Fibroblast of the conjunctiva (primary cell): ENCODE measurements at places on chromosomes 5 and 9.

GRCh38 chr9:120611690-120612068 is 31.7 kb upstream of the CDK5RAP2 start:
- DNase-seq = no peak

- DNase-seq = no peak
Observed at GRCh38 chr5:103249068-103249467, 9.5 kb upstream of the MACIR start.

GRCh38 chr5:178732281-178732680 is 1.8 kb upstream of the ZNF354A start:
- DNase-seq = no peak

- DNase-seq = no peak
Observed at GRCh38 chr9:78927099-78927940, 630.4 kb downstream of the PSAT1 start.

GRCh38 chr5:126368239-126368812 is 54.9 kb upstream of the GRAMD2B start:
- DNase-seq = no peak

DNA sequence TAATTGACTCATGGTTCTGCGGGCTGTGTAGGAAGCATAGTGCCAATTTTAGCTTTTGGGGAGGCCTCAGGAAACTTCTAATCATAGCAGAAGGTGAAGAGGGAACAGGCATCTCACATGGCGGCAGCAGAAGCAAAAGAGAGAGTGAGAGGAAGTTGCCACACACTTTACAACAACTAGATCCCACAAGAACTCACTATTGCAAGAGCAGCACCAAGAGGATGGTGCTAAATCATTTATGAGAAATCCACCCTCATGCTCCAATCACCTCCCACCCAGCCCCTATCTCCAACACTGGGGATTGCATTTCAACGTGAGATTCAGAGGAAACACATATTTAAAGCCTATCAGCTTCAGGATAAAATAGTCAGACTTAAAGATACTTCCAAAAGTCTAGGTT is 36.1 kb upstream of the LPAR1 start:
- no peak for DNase-seq

DNA sequence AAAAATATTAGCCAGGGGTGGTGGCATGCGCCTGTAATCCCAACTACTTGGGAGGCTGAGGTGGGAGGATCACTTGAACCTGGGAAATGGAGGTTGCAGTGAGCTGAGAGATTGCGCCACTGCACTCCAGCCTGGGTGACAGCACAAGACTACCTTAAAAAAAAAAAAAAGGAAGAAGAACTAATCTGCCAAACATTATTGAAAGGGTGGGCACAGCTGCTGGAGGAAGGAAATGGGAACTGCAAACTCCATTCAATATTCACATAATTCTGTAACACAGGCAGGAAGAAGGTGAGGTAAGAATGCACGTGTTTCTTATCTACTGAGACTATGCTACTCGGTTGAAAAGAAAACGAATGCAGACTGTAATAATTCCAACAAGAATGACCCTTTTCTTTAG is 121.1 kb upstream of the GNA14 start:
- DNase-seq = no peak

GRCh38 chr5:141149812-141150211 is at the start of gene PCDHB6:
TSS of gene PCDHB6 (plus strand) at chr5:141150057. CDS start at chr5:141150258, 201 bp downstream.
- DNase-seq = no peak

- DNase-seq = peak; percentile 57
Observed at GRCh38 chr5:122192497-122193496, 63.5 kb downstream of the ZNF474 start.

DNA sequence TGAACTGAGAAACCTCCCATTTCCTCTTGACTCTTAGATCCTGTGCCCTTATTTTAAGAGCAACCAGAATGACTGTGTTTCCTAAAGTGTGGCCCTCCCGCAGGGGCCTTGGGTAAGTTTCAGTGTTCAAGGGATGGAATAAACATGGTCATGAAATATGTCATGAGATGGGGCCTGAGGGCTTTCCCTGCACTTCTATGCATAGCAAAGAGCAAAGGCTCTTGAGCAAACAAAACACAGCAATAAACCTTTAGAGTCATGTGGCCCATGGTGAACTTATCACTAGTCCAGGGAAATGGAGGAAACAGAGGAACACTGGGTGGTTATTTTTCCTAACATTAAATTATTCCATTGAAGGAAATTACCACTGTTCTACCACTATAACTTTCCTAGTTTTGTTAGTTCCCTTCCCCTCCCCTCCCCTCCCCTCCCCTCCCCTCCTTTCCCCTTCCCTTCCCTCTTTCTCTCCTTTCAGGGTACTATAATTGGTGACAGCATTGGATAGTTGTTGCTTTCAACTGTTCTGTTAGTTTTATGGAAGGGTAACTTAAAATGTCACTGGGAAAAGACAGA is 72.4 kb downstream of the CTSL start:
- no peak for DNase-seq

- peak; percentile 48 for DNase-seq
Observed at GRCh38 chr5:61342071-61342501, 10.0 kb downstream of the ZSWIM6 start.

DNA sequence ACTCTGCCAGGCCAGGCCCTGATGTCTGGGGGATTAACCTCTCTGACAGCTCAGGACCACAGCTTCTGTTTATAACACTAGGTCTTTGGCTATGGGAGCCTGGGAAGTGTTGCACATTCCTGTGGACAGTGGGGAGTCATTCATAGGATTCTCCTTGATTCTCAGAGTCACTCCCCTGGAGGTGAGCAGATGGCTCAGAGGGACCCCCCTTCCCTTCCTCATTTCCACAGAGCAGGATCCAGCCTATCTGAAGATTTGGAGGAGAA is 60.2 kb downstream of the NRG2 start:
- no peak for DNase-seq

GRCh38 chr9:100064872-100065581 is 33.8 kb downstream of the ERP44 start:
- peak; percentile 13 for DNase-seq

- no peak for DNase-seq
Observed at GRCh38 chr9:16982780-16983310, 112.4 kb upstream of the BNC2 start.

DNA sequence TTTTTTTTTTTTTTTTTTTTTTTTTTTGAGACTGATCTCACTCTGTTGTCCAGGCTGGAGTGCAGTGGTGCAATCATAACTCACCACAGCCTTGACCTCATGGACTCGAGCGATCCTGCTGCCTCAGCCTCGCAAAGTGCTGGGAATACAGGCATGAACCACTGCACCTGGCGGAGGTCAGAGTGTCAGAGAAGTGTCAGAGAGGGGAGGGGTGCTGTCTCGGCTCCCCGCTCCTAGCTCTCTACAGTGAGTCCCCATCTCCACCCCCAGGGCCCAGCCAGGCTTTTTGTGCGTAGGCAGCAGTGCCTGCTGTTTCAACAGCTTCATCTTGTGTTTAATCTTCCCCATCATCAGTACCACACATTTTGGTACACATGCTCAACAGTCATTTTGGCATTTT is 38.3 kb downstream of the SAR1B start:
- no peak for DNase-seq

DNA sequence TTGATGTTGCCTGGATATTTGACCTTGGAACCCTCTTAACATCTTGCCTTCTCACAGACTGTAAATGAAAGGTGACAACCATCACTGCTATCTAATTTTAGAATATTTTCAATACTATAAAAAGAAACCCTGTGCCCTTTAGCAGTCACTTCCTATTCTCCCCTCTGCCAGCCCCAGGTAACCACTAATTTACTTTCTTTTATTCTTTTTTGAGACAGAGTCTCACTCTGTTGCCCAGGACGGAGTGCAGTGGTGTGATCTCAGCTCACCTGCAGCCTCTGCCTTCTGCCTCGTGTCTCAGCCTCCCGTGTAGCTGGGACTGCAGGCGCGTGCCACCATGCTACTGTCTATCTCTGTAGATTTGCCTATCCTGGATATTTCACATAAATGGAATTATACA is 43.6 kb downstream of the FRMPD1 start:
- DNase-seq = no peak

GRCh38 chr9:88990729-88991065 is 571 bp upstream of the S1PR3 start:
- no peak for DNase-seq

DNA sequence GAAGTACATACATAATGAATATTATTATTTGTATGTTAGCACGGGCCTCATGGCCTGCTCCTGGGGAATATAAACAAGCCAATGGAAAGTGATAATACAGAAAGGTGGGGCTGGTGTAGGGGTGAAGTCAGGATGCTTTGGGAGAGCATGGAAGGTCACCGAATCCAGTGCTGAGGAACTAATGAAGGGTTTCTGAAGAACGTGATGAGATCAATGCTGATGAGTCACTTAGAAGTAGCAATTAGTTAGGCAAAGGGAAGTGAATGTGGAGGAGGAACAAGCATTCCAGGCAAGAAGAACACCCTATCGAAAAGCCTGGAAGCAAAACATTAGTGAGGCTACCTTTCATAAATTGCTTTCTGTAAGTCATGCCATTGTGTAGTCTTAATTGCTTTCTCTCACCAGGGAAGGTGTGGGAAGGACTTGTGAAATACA is 2.1 kb downstream of the ANXA1 start:
- no peak for DNase-seq

DNA sequence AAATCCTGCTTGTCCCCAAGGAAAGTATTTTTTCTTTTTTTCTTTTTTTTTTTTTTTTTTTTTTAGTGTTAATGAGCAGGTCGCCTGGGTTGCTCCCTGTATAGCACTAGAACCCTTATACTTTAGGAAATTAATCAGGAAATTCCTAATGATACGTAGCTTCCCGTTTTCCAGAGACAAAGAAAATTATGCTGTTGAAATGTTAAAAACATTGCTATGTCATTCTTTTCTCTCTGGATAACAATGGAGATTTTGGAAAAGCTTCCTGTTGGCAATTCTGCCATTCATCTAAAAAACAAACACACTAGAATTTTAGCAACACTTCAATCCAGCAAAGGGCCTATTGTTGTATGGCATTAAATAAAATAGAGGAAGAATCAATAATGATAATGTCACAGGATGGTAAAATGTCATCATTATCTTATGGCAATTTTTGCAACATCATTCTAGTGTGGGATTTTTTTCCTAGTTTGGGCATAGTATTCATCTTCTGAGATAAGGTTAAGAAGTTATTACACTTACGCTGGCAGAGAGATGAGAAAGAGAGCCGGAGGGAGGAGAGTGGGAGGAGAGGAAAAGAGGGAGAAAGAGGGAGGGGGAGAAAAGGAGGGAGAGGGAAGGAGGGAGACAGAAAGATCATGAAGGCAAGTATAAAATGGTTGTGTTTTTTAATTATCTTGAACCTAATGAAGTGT is 315.8 kb upstream of the PDE4D start:
- no peak for DNase-seq

- no peak for DNase-seq
Observed at GRCh38 chr9:21837501-21837900, 35.1 kb downstream of the MTAP start.

DNA sequence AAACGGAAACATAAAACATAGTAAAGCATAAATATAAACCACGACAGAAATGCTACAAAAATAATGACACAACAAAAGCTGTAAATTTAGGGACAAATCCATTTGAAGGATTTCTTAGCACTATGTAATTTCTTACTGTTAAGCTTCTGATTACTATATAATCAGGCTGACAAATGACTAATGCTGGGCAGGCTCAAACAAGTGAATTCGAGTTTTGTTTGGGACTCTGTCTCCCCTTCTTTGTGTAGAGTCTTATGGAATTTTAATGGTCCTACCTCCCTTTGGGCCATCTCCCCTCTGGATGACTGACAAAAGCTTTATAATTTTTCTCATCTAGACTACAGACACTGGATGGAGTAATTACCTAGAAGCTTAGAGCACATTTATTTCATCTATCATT is 24.6 kb upstream of the KIF2A start:
- DNase-seq = no peak

- DNase-seq = no peak
Observed at GRCh38 chr9:84152204-84152603, 171.6 kb downstream of the RMI1 start.

DNA sequence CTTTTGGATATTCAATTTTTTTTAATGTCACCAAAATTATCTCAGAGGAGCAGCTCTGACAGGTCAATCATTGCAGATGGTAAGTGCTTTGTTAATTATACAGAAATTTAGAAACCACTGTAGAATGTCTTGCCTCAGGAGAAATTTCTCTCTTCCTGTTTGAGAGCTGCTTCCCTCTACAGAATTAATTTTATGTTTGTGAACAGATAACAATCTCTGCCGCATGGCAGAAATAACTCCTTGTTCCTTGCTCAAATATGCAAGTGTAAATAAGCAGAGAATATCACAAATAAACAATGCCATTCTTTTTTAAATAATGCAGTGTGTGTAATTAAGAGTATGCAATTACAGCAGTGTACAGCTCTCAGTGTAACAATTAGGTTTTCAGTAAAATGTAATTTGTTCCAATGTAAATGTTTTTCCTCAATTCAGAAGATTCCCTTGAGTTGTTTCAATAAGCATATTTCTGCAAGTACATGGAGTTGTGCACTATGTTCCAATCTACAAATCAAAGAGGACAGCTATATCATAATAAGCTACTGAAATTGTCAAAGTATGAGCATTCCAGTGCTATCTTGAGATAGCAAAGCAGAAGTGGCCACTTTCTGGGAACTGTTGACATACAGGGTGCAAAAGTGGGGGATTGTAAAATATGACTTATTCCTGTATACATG is 1012.8 kb downstream of the MAT2B start:
- no peak for DNase-seq

DNA sequence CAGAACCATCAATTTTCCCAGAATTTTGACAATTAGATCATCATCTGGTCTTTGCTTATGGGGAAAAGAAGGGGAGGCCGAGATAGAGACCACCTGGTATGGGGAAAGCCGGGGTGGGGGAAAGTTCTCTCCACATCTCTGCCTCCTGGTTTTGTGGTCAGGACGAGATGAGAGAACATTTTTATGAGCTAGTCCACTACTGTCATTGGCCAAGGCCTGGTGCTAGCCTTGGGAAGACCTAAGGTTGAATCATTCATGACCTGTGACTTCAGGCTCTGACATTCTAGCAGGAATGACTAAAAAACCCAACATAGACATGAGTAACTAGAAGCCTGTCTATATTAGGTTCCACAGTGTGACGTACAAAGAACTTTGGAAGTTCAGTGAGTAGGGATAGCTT is 135.2 kb downstream of the PTTG1 start:
- DNase-seq = no peak

- DNase-seq = no peak
Observed at GRCh38 chr9:119802621-119803020, 433.4 kb upstream of the BRINP1 start.

DNA sequence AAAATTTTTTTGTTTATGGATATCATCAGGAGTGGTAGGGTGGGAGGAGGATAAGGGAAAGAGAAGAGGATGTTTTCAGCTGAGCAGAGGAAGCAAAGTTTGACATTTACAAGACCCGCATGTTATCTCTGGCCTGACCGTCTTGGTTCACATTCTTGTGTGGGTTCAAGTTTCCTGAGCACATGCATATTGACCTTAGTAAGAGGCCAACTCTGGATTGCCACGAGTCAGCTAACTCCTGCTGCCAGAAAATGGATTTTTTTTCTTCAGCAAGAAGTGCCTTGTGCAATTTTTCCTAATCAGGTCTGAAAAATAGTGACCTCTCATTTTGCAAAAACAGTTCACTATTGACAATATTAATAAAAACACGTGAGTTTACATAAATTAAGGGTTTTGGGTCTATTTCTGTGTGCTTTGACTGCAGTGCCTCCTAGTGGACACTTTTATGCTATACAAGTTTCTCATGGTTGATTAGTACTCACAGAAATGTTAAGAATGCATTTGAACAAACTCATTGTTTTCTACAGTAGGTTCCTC is 27.1 kb upstream of the BASP1 start:
- peak; percentile 72 for DNase-seq
